ENCODE measurements at places on chromosomes 11 and 22. TPM values are rescaled to one million over a fixed set of nuclear protein-coding genes. Genes with fewer than 3 reads are reported as not detected.
A peak's percentile ranks its signal among the peaks of the same experiment; 100 is the strongest.

DENND6B gene
- total RNA-seq: 7.3 TPM

IRAG1 gene
- 10.1 TPM for total RNA-seq

LMO2 gene
- total RNA-seq: 8.0 TPM

CCDC188 gene
- not detected for total RNA-seq

PPME1 gene
- 10.9 TPM for total RNA-seq

SERHL2 gene
- total RNA-seq: not detected

OR8D4 gene
- 1.6 TPM for total RNA-seq

DNA sequence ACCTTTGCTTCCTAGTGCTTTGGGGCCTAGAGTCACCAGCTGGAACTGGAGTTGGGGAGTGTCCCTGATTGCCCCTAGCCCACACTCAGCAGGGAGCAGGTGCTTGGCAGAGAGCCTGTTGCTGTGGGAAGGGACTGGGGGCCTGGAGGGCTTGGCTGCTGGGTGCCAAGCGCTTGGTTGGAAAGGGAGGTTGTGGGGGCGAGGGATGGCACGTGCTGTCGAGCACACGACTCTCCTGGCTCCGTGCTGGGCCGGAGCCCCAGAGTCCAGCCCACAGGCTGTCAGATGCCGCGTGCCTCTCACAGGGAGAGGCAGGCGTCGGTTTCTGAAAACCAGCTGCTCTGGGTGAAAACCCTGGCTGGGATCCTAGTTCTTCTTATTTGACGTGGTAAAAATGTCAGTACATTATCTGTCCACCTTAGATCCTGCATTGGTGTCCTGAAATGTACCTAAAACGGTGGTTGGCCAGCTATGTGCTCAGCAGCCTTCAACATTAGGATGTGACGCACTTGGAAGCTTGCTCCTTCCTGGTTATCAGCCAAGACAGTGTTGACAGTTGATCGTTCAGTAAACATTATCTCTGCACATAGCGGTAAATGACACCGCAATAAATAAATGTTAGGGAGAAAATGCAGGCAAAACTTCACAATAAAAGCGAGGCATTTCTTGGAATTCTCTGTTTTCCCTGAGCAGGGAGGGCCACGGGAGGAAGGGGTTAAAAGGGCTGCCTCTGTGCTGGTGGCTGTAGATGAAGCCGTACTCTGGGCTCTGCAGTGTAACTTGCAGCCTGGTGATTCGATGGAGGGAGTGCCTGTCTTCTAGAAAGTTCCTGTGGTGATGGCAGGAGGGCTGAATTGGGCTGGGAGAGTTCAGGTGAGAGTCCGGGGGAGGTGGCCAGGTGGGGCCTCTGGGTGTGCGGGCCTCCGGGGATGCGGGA is 29.2 kb downstream of the GRAMD4 start:
- no peak for DNase-seq
- no peak overlapping the region for H3K4me3 ChIP-seq
- H3K36me3 ChIP-seq: no peaks in the 10 kb centered on the region
- peak overlapping the region; percentile 44 for H3K27ac ChIP-seq
- H3K27me3 ChIP-seq: no peaks in the 10 kb centered on the region
- peaks cover 22% of the 10 kb centered on the region for H3K4me1 ChIP-seq

DNA sequence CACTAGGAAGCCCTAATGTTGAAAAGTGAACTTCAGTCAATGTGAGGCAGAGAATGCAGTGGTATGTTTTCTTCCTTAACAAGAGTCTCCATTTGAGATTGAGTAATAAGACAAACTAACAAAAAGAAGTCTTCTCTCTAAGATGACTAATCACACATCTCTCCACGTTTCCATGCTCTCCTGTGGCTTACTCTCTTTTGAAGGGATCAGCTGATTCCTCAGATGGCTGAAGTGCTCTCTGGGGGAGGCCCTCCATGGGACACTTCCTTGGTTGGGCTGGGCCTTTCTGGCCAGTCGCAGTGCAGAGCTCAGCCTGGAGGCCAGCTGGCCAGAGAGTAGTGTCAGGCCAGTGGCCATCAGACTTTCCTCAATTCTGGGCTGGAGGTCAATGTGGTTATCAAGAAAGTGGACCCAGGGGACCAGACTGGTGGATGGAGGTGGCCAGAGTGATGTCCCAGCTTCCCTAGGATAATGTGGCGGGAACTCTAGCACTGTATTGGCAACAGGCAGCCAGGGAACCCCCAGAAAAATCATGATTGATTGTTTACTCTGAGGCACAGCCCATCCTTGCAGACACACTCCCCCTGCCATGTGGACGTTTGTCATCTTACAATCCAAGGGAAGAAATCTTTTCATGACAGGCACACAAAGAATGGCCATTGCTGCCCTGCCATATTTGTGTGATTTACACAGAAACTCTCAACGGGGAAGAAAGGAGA is 14.5 kb downstream of the CSRP3 start:
- DNase-seq: no peak
- H3K4me3 ChIP-seq: no peak overlapping the region
- no peaks in the 10 kb centered on the region for H3K36me3 ChIP-seq
- H3K4me1 ChIP-seq: peaks cover 12% of the 10 kb centered on the region
- no peaks in the 10 kb centered on the region for H3K27me3 ChIP-seq

- H3K27ac ChIP-seq: no peak overlapping the region
- DNase-seq: no peak
- no peaks in the 10 kb centered on the region for H3K27me3 ChIP-seq
- no peaks in the 10 kb centered on the region for H3K4me1 ChIP-seq
- H3K36me3 ChIP-seq: no peaks in the 10 kb centered on the region
Observed at GRCh38 chr22:35037089-35037488, 28.9 kb upstream of the ISX start.

GRCh38 chr22:33984656-33985285 is 64.5 kb upstream of the LARGE1 start:
- H3K27ac ChIP-seq: no peak overlapping the region
- H3K36me3 ChIP-seq: no peaks in the 10 kb centered on the region
- H3K27me3 ChIP-seq: no peaks in the 10 kb centered on the region
- no peak overlapping the region for H3K4me3 ChIP-seq

GRCh38 chr11:104823657-104824056 is 74.6 kb downstream of the CASP12 start:
- H3K27me3 ChIP-seq: no peaks in the 10 kb centered on the region
- no peak for DNase-seq
- no peak overlapping the region for H3K27ac ChIP-seq

- H3K4me1 ChIP-seq: peaks cover 23% of the 10 kb centered on the region
- H3K27ac ChIP-seq: no peak overlapping the region
- no peaks in the 10 kb centered on the region for H3K27me3 ChIP-seq
- no peak overlapping the region for H3K4me3 ChIP-seq
- DNase-seq: no peak
- no peaks in the 10 kb centered on the region for H3K36me3 ChIP-seq
Observed at GRCh38 chr22:37920126-37920525, 14.0 kb downstream of the MICALL1 start.

DNA sequence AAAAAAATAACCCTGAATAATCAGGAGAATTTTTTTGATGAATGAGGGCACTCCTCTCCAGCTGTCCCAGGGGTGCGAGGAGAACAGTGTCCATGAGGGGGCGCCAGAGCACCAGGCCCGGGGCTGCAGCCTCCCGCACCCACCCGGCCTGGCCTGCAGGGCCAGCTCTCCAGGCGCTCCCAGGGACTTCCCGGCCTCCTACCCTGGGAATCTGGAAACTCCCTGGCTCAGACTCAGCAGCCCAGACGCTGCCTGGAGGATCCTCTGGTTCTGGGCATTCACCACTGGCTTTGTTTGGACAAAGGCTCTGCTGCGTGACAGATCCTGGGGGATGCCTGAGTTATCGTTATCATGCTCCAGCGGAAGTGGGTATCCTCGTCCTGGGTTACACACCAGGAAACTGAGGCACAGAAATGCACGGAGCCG is 31.0 kb downstream of the MCM5 start:
- no peaks in the 10 kb centered on the region for H3K27me3 ChIP-seq
- DNase-seq: peak; percentile 89
- H3K4me1 ChIP-seq: peaks cover 16% of the 10 kb centered on the region
- H3K27ac ChIP-seq: peak overlapping the region; percentile 77
- no peaks in the 10 kb centered on the region for H3K36me3 ChIP-seq
- no peak overlapping the region for H3K4me3 ChIP-seq

DNA sequence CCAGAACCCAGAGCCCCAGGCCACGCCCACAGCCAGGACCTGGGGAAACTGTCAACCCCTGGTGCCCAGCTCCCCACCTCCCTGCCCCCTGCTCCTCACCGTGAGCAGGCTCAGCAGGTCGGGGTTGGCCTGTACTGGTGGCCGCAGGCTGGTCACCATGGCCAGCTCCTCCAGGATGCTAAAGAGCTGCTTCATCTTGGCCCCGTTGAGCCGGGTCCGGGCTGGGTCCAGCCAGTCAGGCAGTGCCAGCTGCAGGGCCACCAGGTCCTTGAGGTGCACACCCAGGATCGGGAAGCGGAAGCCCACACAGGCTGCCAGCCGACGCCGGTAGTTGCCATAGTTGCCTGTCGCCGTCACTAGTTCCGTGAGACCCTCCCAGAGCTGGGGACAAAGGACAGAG is 7.3 kb downstream of the RASGRP2 start:
- no peaks in the 10 kb centered on the region for H3K36me3 ChIP-seq
- no peak for DNase-seq
- no peaks in the 10 kb centered on the region for H3K4me1 ChIP-seq

GRCh38 chr22:34879001-34879400 is 187.0 kb upstream of the ISX start:
- no peaks in the 10 kb centered on the region for H3K4me1 ChIP-seq
- no peaks in the 10 kb centered on the region for H3K27me3 ChIP-seq
- no peak overlapping the region for H3K4me3 ChIP-seq

GRCh38 chr11:88101881-88102597 is 73.2 kb downstream of the RAB38 start:
- no peak overlapping the region for H3K4me3 ChIP-seq
- H3K27ac ChIP-seq: no peak overlapping the region

DNA sequence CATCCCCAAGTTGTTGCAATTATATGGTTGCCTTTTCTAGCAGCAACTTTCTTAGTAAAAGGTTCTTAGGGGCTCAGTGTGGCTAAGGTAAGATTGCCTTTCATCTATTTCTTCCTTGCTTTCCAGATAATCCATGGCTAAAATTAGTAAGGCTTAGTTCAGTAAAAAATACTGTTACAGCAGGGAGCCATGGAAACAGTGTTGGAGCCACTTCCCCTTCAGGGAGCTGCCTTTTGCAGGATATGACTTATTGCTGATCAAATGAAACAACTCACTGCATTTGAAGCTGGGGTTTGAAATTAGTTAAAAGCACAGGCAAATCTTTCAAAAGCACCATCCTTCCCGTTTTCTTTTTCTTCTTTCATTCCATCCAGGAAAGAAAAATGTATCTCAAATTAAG is 184.3 kb downstream of the C11orf87 start:
- H3K4me3 ChIP-seq: no peak overlapping the region
- no peak overlapping the region for H3K27ac ChIP-seq

DNA sequence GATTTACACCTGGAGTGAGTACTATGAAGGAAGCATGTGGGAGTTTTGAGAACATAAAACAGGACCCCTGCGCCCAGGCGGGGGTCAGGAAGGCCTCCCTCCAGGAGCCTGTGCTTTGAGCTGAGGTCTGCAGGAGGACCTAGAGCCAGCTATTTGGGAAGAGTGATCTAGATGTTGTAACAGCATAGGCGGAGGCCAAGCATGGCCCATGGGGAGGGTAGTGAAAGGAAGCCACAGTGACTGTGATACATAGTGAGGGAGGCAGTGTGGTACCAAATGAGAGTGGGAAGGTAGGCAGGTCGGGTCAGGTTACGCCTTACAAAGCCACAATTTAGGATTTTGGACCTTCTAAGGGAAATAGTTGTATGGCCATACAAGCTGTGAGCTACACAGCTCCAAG is 147.5 kb downstream of the PARVA start:
- no peak overlapping the region for H3K27ac ChIP-seq
- peaks cover 4% of the 10 kb centered on the region for H3K36me3 ChIP-seq
- no peaks in the 10 kb centered on the region for H3K4me1 ChIP-seq
- DNase-seq: no peak
- no peak overlapping the region for H3K4me3 ChIP-seq

DNA sequence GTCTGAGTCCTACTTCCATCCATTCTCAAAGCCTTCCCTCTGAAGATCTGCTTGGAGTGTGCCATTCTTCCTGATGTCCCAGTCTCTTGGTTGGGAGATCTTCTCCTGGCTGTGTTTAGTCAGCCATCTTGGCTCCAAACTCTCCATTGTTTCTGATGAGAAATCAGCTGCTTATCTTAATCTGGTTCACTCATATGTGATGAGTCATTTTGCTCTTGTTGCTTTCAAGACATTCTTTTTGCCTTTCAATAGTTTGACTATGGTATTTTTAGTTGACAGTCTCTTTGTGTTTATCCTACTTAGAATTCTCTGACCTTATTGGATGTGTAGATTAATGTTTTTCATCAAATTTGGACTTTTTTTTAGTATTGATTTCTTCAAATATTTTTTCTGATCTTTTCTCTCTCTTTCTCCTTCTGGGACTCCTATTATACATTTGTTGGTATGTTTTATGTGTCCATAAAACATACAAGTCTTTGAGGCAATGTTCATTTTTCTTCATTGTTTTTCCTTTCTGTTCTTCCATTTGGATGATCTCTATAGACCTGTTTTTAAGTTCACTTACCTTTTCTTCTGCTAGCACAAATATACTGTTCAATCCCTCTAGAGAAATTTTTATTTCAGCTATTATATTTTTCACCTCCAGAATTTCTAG is 77.2 kb upstream of the CLPB start:
- H3K27ac ChIP-seq: no peak overlapping the region
- H3K27me3 ChIP-seq: no peaks in the 10 kb centered on the region
- no peak for DNase-seq
- no peak overlapping the region for H3K4me3 ChIP-seq
- no peaks in the 10 kb centered on the region for H3K4me1 ChIP-seq

Data from body of pancreas (tissue), 4 donors.